ENCODE measurements at places on chromosomes 13 and 19.

DNA sequence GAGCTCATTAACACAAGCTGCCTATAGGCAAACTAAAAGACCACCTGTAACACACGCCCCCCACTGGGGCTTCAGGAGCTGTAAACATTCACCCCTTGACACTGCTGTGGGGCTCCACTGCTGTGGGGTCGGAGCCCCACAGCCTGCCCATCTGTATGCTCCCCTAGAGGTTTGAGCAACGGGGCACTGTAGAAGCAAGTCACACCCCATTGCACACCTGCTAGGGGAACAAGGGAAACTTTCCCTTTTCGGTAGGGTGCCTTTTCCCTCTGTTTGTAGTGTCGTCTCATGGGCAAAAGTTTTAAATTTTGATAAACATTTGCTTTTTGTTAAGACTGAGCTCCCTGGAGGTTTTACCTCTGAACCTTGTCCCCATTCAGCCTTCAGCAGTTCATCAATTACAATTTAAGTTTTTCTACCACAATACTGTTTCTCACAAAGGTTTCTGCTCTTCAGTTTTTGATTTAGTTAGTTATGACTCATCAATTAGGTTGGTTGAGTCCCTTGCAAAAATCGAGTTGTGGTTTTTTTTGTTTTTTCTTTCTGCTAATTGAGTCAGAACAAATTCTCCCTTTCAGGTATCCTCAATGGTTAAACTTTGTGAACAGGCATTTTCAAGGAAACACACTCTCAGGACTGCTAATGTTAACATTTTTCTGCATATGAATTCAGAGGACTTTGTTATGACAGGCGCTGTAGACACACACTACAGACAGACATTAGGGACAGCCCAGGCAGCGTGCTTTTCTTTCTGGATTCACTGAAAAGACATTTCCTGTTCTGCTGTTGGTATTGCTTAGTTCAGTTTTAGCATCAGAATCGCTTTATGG, 35.1 kb downstream of the ZNF433 start:
- DNase-seq = peak; percentile 12

- no peak for DNase-seq
Observed at GRCh38 chr13:70662231-70662940, 554.1 kb upstream of the KLHL1 start.

GRCh38 chr19:18333680-18334079, 6.7 kb upstream of the PGPEP1 start:
- DNase-seq = peak; percentile 25

GRCh38 chr13:25739376-25739775, 312.4 kb downstream of the SHISA2 start:
- DNase-seq = no peak

GRCh38 chr13:93857126-93857525, 622.4 kb downstream of the DCT start:
- peak; percentile 36 for DNase-seq

GRCh38 chr19:56978023-56978565, 137.6 kb upstream of the PEG3 start:
- no peak for DNase-seq

GRCh38 chr13:95222733-95223018, 78.6 kb downstream of the ABCC4 start:
- no peak for DNase-seq

- DNase-seq = no peak
Observed at GRCh38 chr19:45676851-45677263, 8.8 kb downstream of the GIPR start.
